EH (cell line): ENCODE measurements at places on chromosomes 3 and 15.

GRCh38 chr3:101811875-101812274 is 32.9 kb downstream of the NXPE3 start:
- no peak for DNase-seq

DNA sequence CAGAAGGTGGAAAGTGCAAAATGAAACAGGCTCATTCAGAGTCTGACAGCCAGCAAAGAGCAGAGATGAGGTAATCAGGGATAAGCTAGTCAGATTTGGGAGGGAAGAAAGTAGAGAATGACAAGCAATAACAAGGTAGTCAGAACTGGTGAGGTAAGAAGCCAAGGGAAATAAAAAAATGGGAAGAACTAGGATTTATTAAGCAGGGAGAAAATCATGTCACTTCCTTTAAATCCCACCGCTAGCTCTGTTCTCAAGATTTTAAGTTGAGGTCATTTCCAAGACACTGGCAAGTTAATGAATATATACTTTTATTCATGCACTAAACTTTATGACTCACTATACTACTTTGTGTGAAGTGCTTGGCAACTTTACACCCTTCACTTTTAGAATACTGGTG is 1106.8 kb downstream of the IGSF11 start:
- DNase-seq = no peak

- DNase-seq = no peak
Measured at GRCh38 chr3:43760938-43761337, 70.2 kb downstream of the ABHD5 start.

DNA sequence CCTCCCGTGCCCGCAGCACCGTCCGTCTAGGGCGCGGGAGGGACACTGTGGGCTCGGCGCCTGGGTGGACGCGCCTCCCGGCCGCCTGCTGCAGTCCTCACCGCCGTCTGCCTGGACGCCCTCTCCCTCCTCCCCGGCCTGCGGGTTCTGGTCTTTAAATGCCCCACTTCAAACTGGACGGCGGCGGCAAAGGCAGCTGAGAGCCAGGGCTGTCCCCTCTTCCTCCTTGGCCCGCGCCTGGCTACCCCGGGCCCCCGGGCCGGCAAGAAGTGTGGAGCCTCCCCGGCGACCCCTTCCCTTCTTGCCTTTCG is 426 bp downstream of the CBLB start:
- DNase-seq = peak; percentile 71

DNA sequence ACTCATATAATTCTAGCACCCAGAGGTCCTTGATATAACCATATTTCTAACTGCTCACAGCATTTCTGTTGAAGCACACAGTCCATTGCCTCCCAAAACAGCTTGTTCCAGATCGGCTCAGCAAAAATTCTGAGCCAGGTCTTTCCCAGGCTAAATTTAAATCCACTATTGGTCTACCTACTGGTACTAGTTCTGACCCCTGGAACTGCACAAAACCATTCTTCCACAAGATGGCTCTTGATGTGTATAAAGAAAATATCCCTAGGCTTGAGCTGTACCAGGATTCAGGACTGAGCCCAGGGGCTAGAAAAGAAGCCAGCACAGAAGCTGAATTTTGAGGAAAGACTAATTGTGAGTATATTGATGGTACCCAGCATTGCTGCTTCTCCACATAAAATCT is 75.4 kb upstream of the ABHD17C start:
- peak; percentile 53 for DNase-seq

GRCh38 chr3:167740961-167741587 is 5.6 kb downstream of the SERPINI1 start:
- peak; percentile 42 for DNase-seq

GRCh38 chr15:50117431-50118027 is 1.5 kb downstream of the ATP8B4 start:
- no peak for DNase-seq

GRCh38 chr15:92268900-92269299 is 124.8 kb upstream of the ST8SIA2 start:
- no peak for DNase-seq

DNA sequence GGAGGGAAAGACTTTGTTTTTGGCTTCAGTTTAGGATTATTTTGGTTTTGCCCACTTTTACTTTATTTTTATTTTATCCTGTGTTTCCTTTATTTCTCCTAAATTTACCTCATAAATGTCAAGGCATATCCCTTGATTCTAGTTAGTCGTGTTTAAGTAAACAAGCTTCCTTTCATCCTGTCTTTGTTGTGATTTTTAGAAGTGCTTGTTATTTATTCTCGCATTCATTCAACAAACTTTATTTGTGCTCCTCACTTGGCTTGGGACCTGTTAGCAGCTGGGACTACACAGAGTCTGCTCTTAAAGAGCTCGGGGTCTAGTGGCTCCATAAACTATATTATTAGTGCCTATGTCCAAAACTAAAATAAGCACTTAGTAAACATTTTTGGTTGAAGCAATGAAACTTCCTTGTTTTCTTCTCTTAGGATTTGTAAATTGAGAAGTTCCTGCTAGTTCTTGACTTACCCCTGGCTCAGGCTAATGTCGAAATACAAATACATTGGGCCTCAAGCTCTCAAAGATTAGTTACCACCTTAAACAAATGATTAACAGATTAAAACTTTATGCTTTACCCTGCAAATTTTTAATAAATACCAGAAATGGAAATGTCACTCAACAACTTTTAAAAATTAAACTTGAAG is 19.0 kb upstream of the DMXL2 start:
- no peak for DNase-seq

GRCh38 chr3:195893044-195893395 is 15.3 kb downstream of the TNK2 start:
- no peak for DNase-seq

- peak; percentile 99 for DNase-seq
Measured at GRCh38 chr15:95932676-95933075, 397.8 kb upstream of the NR2F2 start.

- DNase-seq = no peak
Measured at GRCh38 chr15:64622410-64623260, 152.8 kb downstream of the RBPMS2 start.

DNA sequence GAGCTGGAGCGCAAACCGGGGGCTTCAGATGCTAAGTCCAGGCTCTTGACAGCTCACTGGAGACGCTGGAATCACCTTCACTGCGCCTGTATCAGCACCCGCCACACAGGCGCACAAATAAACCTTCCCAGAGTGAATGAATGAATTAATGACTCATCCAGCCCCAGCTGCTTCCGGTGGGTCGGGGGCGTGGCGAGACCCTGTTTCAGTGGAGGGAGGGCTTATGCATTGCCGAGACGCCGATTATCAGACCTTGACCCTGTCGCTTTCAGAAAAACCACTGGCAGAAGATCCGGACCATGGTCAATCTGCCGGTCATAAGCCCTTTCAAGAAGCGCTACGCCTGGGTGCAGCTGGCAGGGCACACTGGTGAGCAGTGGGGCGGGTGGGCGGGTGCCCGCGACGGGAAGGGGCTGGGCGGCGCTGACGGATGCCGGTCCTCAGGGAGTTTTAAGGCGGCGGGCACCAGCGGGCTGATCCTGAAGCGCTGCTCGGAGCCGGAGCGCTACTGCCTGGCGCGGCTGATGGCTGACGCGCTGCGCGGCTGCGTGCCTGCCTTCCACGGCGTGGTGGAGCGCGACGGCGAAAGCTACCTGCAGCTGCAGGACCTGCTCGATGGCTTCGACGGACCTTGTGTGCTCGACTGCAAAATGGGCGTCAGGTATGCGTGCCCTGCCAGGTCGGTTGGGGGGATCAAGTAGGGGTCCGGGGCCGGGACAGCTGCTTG is 7.7 kb downstream of the ITPKA start:
- DNase-seq = no peak

- no peak for DNase-seq
Measured at GRCh38 chr3:197737319-197737649, 580 bp upstream of the RUBCN start.

- no peak for DNase-seq
Measured at GRCh38 chr3:140198242-140198641, 263.3 kb downstream of the CLSTN2 start.

- peak; percentile 35 for DNase-seq
Measured at GRCh38 chr15:98292442-98293240, 332.1 kb downstream of the ARRDC4 start.

DNA sequence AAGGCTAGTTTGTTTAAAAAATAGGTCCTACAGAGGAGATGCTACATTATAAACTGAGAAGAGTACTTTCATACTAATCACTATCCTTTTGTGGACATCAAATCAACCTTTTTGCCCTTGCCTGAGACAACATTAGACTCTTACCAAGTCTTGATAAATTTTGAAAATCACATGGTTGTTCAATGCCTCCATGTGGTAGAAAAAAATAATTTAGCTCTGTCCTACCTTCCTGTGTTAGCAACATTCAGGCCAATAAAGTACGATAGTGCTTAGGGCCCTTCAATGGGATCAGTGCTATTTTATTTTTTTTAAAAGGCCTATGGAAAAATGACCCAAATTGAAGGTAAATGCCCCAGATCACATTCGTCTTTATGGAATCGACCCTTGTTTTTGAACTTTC is 5.0 kb upstream of the UBE2E1 start:
- DNase-seq = peak; percentile 41

GRCh38 chr15:90869601-90870353 is 1.4 kb downstream of the FURIN start:
- peak; percentile 88 for DNase-seq

DNA sequence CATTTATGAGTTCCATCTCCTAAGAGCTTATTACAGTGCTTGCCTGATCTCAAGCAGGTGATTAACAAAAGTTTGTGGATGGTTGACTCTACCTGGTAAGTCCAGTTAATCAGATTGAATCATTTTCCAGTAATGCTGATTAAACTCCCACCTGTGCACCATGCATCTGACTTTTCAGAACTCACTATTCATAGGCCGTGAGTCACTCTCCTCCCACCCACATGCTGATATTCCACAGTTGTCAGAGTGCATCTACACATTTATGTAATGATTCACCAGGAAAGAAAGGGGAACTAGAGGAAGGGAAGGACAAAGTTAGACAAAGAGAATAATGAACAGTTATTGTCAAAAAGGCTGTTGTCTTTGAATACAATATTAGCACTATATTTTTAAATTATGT is 106.2 kb upstream of the UBE3A start:
- DNase-seq = peak; percentile 1

DNA sequence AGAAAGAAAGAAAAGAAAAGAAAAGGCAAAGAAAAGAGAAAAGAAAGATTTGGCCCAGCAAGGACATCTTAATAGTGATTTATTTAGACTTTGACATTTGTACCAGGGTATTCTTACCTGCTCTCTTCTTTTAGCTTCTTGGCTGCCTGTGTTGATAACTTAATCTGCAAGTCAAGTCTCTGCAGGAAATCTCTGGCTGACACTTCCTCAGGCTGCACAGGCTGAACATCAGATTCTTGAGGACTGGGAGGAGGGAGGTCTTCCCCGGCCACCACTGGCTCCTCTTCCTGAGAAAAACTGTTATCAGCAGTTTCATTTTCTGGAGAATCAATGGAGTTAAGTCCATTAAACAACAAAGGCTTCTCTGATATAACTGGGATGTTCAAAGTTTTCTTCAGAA is 12.8 kb downstream of the LYSMD2 start:
- DNase-seq = no peak

GRCh38 chr3:61631108-61631769 is 69.9 kb downstream of the PTPRG start:
- no peak for DNase-seq

- no peak for DNase-seq
Measured at GRCh38 chr3:154132777-154133375, 11.7 kb downstream of the ARHGEF26 start.

- DNase-seq = no peak
Measured at GRCh38 chr3:52087731-52088130, 31.4 kb upstream of the DUSP7 start.

DNA sequence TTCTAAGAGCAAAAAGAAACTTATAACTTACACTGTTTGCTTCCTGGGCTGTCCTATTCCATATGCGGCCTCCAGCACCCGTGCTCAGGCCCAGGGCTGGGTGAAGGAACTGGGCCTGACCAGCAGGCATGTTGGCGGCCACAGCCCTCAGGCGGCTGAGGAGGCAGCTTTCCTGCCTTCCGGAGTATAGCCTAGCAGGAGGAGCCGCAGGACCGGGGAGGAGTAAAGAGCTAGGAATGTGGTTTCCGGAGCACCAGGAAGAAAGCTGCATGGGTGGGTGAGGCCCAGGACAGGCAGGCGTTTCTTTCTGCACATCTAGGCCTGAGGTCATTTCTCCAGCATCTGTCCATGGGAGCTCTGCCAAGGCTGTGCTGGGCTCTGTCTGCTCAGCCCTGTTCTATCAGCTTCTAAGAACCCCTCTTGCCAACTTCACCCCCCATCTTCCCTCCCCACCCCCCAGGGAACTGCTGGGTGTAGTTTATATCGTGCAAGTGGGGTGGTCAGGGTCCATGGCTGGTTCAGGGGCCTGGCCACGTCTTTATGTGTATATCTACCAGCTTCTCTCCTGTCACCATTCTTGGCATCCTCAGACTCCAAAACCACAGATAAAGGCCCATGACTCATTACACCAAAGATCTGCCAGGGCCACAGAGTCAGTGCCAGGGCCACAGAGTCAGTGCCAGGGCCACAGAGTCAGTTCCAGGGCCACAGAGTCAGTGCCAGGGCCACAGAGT is 7.8 kb upstream of the KIF7 start:
- peak; percentile 98 for DNase-seq

- no peak for DNase-seq
Measured at GRCh38 chr15:62835351-62835750, 207.2 kb upstream of the TPM1 start.

DNA sequence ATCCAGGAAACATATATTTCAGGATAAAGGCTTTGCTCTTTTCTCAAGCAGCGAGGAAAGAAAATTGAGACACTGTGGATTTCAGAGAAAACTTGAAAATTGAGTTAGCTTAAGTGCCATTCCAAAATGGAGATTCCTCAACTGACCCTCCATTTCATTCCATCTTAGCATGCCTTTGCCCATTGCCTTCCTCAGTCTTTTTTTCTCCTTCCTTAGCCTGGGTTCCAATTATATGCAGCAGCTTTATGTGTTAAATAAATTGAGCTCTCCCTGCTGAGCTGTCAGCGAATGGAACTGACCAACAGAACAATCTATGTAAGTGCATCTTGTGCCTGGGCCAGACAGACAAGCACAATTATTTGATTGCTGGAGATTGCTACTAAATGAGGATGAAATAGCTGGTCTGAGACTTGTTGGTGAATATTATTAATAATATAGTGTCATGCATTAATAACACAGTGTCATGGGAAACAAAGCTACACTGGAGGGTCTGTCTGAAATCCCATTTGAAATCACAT is 6.9 kb upstream of the DNAJC19 start:
- DNase-seq = no peak

- peak; percentile 25 for DNase-seq
Measured at GRCh38 chr3:37816271-37816670, 45.4 kb upstream of the CTDSPL start.

DNA sequence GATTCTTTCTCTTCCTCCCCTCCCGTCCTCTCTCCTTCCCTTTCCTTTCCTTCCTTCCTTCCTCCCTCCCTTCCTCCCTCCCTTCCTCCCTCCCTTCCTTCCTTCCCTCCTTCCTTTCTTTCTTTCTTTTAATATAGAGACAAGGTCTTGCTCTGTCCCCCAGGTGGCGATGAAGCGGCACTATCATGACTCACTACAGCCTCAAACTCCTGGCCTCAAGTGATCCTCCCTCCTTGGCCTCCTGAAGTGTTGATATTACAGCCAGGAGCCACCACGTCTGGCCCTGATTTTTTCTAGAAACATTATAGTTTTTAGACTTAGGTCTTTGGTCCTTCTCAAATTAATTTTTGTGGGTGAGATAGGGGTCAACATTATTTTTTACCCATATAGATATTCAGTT is 15.5 kb downstream of the GRM2 start:
- DNase-seq = no peak
